ENCODE measurements at places on chromosomes 6 and 20.

DNA sequence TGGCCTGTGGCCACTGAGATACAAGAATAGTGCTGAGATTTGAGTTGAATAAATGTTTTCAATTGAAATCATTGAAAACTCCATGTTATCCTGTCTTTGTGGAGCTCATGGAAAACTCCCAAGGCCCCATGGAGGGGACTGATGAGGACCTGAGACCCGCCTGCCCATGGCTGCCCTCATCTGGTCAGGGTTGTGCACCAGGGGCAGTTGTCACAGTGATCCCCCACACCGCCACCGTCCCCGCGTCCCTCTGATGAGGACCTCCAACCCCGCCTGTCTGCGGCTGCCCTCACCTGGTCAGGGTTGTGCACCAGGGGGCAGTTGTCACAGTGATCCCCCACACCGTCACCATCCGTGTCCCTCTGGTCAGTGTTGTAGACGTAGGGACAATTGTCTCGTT lies 27.8 kb downstream of the THBS2 start:
- DNase-seq = no peak

- no peak for DNase-seq
These were observed 8.5 kb downstream of the STAU1 start for GRCh38 chr20:49179368-49180277.

DNA sequence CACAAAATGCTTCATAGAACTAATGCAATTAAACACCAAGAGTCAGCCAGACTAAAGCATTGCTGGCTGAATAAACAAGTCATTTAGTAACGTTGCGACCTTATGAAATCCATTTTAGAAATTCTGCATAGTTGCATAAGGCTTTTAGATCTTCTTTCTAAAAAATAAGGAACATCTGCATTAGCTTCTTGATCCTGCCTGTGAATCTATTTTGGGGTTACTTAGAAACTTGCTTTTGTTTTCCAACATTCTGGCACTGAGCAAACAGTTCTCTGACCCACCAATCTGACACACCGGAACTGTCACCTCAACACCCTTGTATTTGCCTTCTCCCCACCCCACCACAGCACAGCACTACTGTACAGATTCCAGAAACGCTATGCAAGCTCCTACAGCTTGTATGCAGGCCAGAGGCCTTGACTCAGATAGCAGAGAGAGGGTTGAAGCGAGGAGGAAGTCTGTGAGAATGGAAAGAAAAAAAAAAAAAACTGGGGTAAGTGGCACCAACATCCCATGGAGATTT lies 55.0 kb downstream of the KIF13A start:
- no peak for DNase-seq

- DNase-seq = no peak
These were observed 384.6 kb downstream of the CDKAL1 start for GRCh38 chr6:20918868-20919267.

DNA sequence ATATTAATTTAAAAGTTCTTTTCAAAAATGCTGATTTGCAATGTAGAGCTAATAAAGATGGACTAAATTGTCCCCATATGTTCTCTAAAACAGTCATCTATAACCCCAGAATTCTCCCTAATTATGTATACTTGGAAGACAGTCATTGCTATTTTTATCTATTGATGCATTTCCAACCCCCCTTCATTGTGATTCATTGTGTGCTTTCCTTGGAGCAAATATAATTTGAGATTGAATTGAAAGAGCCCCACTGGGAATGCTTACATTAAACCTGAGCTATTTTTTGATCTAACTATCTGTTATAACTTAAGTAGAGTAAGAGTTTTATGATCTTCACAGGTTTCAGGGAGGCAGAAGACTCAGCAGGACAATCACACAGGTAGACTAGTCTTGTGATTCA lies 73.7 kb upstream of the PTCHD4 start:
- no peak for DNase-seq

DNA sequence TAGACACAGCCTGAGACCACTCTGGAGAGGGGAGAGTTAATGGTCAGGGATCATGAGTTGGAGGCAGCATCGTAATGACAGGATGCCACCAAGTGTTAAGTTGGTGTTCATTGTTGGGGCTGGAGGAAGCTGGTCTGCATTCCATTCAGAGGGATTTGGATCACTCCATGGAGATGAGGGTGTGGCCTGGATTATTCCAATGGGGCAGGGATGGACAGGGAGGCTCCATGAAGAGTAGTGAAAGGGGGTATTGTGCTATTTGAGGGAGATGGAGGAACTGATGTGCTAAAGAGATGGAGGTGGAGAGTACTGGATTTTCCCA lies 1.1 kb downstream of the SAPCD1 start:
- no peak for DNase-seq

All from SK-N-MC (cell line).